ENCODE measurements at places on chromosomes 16 and 17.

DNA sequence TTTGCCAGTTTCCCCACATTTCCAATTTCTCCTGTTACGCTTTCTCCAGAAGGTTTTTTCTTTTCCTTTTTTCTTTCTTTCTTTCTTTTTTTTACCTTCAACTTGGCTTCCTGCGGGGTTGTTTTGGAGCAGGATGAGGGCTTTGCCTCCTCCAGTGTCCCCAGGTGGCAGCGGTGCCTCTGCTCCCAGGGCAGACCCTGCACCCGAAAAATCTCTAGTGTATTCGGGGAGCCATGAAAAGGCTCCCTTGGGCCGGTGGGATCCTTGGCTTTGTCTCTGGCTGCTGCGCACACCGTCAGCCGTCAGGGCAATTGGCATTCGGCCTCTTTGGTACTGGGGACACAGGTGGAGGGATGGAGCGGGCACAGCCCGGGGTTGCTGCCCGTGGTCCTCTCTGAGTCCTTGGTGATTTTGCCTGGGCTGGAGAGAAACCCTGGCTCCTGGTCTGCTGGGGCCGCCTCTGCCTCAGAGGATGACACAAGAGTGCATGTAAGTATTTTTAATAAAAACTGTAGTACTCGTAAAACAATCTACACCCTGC lies 846 bp downstream of the ITGB3 start:
- no peak for DNase-seq

DNA sequence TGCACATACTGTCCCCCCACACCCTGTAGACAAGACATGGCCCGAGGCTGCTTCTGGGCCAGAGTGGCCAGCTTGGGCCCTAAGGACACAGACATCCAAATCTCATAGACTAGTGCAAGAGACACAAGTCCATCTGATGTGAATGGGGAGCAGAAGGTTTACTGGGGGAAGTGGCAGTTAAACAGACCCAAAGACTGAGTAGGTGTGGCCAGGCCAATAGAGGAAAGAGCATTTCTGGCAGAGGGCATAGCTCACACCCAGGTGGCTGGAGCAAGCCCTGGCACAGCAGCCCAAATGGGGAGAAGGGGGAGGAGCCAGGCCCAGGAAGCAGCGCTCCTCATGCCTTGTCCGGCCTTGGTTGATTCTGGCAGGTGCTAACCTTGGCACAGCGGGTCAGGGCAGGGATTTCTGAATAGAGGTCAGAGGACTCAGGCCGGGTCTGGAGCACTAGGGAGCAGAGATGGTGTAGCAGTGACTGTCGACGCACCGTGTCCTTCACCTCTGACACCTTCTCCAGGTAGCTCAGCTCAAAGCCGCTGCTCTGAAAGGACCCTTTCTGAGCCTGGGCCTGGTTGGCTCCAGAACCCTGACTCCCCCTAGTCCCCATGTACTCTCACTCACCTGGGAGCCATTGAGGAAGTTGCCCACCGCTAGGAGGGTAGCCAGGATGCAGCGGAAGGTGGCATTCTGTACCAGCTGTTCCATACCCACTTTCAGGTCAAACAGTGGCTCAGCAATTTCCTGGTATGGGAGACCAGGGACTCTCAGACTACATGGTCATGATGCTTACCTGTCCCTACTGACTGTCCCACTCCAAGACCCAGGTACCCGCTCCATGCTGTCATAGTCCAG lies 4.1 kb downstream of the TMEM208 start:
- no peak for DNase-seq

DNA sequence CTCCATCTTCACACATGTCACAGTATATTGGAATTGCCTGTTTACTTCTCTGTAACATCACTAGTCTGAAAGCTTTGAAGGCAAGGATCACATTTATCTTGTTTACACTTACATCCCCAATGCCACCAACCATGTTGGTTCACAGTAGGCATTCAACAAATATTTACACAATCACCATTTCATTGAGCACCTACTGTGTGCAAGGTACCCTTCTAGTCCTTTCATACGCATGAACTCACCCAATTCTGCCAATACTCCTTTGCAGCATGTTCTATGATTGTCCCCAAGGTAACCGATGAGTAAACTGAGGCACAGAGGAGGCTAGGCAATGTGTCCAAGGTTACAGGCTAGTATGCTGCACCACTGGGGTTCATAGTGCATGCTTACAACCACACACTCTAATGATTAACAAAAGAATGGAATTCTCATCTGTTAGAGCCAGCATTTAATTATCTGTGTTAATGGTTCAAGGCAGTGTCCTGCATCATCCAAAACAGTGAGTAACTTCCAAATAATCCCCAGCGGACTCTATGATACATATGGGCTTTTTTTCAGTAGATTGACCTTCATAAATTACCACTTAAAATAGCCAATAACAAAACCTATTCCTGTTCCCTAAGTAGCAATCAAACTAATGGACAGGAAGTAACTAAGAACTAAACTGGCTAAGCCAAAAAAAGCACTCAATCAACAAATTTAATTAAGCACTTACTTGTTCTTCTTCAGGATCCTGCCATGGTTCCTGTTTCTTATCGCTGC lies 364.5 kb upstream of the XYLT1 start:
- DNase-seq: no peak

- no peak for DNase-seq
Measured at GRCh38 chr17:44556166-44556831, 985 bp upstream of the FZD2 start.
